ENCODE measurements at places on chromosomes 16 and 17.

DNA sequence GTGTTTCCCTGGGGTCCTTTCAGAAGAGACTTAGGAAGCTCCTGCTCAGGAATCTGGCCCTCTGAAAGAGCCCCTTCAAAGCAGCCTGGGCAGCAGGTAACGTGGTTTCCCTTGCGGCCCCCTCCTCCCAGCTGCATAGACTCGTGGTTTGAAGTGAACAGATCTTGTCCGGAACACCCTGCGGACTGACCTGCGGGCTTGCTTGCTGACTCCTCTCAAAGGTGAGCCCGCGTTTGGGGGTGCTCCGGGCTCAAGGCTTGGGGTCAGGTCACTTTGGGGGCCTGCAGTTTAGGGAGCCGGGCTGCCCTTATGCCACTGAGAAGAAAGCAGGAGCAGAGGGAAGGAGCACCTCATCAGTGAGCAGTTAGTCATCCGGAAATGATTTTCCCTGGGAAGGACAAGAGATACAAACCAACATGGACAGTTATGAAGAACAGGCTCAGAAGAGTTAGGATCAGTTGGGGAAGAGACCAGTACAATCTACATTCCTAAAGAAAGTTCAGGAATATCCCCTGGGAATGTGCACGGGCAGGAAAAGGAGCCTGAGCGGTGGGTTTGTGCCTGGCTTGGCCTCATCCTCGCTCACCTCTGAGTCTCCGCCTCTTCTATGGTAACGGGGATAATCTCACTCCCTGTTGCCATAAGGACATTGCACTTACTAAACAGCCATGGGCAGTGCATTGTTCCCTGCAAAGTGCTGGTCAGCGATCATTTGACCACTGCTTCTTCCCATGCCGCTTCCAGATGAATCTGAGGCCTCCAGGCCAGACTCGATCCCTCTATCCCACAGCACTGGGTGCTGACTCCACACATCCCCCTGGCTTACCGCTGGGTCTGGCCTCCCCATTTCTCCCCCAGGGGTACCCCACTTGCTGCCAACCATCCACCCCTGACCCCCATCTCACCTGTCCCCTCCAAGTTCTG lies 10.0 kb downstream of the LDHD start:
- DNase-seq, result no peak

GRCh38 chr17:59845595-59846393 lies 46.9 kb downstream of the TUBD1 start:
- DNase-seq, result no peak

- DNase-seq, result no peak
These were observed 87.0 kb upstream of the HS3ST3A1 start for GRCh38 chr17:13688716-13689115.

- no peak for DNase-seq
These were observed 15.5 kb downstream of the ADGRG1 start for GRCh38 chr16:57643910-57644309.

DNA sequence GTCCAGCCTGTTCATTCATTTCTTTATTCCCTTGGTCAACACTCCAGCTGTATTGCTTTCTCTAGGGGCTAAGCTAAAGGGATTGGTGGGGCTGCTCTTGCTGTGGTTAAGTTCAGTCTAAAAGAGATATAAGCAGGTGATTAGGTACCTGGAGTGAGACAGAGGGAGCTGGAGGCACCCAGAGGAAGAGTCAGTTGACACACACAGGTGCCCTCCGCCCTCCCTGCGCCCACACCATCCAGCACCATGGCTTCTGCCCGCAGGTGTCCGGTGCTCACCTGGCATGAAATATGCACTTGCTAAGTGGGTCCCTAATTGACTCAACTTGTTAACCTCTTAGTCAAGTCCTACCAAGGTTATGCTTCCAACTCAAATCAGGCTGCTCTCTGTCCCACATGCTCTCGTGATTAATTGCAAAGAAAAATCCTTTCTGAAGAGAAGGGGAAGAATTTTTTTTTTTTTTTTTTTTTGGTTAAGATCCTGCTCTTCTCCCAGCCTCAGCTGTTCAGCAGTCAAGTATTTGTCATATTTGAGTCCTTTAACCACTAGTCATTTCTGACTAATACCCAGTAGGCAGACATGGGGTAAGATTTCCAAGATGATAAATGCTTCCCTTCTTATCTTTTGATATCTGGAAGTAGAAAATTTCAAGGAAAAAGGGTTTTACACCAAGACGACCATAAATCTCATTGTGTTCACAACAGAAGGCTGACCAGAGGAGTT lies 199.8 kb upstream of the WSCD1 start:
- DNase-seq, result no peak

GRCh38 chr17:44795421-44795820 lies 34.7 kb downstream of the GJC1 start:
- DNase-seq, result no peak

- DNase-seq, result no peak
These were observed 1453.7 kb downstream of the CDH8 start for GRCh38 chr16:60582528-60582927.

- no peak for DNase-seq
These were observed 8.5 kb downstream of the CMTM4 start for GRCh38 chr16:66687906-66688625.

All from T1000 (cell line).